ENCODE measurements at places on chromosomes 13 and 19.

- DNase-seq = peak; percentile 22
Observed at GRCh38 chr13:112675366-112675756, 14.5 kb upstream of the ATP11A start.

DNA sequence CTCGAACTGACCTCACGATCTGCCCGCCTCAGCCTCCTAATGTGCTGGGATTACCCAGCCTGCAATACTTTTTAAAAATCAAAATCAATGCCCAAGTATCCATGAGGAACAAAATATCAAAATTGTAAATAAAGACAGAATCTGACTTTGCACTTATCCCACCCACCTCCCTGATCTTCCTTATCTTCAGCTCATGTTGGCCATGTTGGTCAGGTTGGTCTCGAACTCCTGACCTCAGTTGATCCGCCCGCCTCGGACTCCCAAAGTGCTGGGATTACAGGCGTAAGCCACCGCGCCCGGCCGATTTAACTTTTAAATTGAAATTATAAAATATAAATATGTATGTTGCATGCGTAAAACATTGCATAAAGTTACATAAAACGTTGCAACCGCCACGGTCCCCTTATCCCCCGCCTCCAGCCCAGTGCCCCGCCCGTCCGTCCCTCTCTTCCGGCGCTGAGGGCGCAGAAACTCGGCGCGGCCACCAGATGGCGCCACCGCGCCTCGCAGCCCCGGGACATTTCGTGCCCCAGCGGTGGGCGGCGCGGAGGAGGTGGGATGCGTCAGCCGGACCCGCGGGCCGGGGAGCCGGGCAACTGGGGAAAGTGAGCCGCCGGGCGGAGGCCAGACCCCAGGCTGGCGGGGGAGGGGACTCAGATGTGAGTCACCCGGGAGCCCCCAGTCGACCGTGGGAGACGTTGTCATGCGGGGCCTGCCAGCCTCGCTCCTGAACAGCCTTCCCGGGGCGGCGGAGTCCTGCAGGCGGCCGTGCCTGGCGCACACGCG, 1.5 kb upstream of the GADD45B start:
- peak; percentile 95 for DNase-seq

GRCh38 chr13:79382545-79383275, 23.3 kb downstream of the RBM26 start:
- DNase-seq = no peak

- no peak for DNase-seq
Observed at GRCh38 chr13:65653613-65654012, 1576.5 kb downstream of the PCDH9 start.

DNA sequence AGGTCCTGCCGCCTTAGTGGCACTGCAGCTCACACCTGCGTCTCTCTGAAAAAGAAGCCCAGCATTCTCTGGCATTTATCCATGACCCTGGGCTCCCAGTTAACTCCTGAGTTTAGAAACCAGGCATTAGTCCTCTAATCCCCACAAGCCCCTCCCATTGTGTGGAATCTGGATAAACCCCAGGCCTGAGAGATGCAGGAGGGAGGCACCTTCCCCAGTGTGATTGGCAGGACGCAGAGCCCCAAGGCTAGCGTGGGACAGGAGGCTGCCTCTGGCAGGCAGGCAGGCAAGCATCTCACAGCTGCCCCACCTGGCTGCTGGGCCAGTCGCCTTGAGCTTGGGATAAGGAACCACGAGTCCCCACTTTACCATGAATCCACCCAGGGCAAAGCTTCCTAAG, 11.0 kb upstream of the SERPINE3 start:
- no peak for DNase-seq

DNA sequence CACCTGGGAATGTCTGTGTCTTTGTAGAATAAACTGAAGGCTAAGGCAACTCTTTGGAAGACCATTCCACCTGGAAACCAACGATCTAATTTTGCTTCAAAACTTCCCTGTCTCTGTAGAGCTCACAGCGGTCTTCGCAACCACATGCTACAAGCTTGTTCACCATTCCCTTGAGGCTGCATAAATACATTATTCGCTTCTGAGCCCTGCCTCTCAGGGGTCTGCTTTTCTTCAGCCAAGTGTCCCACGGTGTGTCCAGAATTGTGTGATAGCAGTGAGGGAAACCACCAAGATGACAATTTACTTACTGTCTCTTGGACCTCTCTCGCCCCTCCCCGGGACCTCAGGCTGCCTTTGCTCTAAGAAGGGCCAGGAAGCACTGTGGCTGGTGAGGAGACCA, 51.1 kb downstream of the GPR12 start:
- DNase-seq = no peak
